Endothelial cell of umbilical vein (primary cell): ENCODE measurements at places on chromosomes 2 and 18. TPM values are rescaled to one million over a fixed set of nuclear protein-coding genes. Genes with fewer than 3 reads are reported as not detected.

- no peak for DNase-seq
Measured at GRCh38 chr18:63154350-63155152, 165.0 kb downstream of the BCL2 start.

DNA sequence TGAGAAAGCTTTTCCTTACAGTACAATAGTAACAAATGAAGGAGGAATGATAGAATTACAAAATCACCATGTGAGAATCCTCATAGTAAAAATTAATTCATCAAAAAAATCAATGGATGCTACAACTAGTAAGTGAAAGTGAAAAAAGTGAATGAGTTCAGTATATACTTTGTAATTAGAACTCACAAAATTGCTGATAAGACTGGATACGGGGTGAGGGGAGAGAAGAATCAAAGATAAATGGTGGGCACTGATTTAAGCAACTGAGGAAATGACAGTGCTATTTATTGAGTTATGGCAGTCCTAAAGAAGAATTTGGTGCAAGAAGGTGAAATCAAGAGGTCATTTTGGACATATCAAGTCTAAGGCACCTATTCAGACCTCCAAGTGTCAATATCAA is 20.6 kb downstream of the OLA1 start:
- no peak for DNase-seq

DNA sequence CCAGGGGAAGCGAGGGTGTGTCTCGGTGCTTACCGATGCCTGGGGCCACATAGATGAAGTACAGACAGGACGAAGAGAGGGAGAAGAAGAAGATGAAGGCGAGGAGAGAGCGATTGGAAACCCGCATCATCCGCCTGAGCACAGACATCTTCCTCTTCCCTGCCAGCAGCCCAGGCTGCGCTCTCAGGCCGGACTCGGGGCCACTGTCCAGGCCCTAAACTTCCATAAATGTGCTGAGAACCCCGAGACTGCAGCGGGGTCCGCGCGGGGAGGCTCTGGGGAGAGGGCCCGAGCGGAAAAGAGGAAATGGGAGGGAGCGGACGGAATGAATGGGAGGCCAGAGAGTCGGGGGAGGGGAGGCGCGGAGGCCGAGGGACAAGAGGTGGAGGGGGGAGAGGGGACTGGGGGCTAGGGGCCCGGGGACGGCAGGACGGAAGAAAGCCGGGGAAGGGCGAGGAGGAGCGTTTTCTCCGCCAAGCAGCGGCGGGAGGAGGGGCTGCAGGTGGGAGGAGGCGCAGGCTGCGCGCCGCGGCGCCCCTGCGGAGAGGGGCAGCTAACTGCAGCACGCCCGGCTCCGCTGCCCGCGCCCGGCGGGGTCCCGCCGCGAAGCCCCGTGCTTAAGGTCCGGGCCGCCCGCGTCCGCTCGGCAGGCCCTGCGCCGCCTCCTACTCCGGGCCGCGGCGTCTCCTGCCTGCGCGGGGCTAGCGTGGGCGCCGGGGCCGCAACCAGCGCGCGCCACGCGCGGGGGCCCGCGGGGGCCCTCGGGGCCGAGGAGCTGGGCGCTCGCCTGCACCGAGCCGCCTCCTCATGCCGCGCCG is at the start of gene B4GALT6:
TSS of gene B4GALT6 (minus strand) at position 303 of the 818 bp plus-strand sequence. CDS start at position 148, 155 bp downstream.
- DNase-seq = peak; percentile 57

DNA sequence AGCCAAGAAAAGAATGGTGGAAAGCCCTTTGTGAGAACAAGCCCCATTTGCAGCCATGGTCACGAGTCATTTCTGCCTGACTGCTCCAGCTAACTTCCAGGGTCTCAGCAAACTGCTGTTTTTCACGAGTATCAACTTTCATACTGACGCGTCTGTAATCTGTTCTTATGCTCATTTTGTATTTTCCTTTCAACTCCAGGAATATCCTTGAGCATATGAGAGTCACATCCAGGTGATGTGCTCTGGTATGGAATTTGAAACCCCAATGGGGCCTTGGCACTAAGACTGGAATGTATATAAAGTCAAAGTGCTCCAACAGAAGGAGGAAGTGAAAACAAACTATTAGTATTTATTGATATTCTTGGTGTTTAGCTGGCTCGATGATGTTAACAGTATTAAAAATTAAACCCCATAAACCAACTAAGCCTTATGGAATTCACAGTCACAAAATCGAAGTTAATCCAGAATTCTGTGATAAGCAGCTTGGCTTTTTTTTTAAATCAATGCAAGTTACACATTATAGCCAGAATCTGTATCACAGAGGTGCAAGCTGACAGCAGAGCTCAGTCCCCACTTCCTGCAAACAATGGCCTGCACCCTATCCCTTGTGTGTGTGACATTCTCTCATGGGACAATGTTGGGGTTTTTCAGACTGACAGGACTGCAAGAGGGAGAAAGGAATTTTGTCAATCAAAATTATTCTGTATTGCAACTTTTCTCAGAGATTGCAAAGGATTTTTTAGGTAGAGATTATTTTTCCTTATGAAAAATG is 26.1 kb downstream of the SLC14A1 start:
- no peak for DNase-seq

The GATA6 gene
- polyA plus RNA-seq = 3.9 and 4.1 TPM in 2 replicates

The STEAP3 gene
- 8.6 and 10.6 TPM in 2 replicates for polyA plus RNA-seq

The FAM124B gene
- 91.7 and 119 TPM in 2 replicates for polyA plus RNA-seq
